Hindlimb muscle (tissue), 1 donor: ENCODE measurements at places on chromosomes 7 and 10.

DNA sequence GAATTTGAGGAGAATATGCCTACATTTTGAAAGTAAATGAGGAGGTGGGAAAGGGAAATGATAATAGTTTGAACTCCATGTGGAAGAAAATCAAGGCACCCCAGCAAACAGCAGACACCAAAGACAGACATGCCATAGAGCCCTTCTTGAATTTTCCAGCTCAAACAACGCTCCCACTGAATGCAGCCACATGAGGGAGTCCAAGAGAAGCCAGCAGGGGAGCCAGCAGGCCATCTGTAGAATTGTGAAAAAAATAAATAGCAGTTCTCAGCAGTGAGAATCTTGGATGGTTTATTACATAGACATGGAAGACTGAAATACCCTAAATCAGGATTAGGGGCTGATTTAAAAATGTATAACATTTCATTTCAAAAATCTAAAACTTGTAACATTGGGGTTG, 1567.3 kb upstream of the LRRTM3 start:
- no peak for DNase-seq

DNA sequence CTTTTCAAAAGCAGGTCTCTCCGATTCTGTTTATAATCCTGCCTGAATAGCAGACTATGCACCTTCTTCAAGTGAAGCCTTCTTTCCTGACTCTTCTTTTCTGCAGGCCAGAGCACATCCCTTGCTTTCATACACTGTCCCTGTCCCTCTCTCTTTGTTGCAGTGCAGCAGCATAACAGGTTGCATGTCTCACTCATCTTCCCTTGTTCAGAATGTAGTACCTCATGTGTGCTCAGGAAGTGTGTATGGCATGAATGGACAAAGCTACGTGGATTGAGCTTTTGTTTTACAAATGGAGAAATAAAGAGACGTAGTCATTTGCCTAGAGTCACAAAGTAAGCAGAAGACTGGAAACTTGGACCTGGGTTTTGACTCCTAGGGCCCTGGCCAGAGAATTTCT, 68.0 kb downstream of the PTPRZ1 start:
- DNase-seq = no peak

- DNase-seq = no peak
These were observed 23.3 kb downstream of the CLIP2 start for GRCh38 chr7:74312418-74313028.

GRCh38 chr7:113831556-113831955, 87.3 kb downstream of the PPP1R3A start:
- DNase-seq = no peak

DNA sequence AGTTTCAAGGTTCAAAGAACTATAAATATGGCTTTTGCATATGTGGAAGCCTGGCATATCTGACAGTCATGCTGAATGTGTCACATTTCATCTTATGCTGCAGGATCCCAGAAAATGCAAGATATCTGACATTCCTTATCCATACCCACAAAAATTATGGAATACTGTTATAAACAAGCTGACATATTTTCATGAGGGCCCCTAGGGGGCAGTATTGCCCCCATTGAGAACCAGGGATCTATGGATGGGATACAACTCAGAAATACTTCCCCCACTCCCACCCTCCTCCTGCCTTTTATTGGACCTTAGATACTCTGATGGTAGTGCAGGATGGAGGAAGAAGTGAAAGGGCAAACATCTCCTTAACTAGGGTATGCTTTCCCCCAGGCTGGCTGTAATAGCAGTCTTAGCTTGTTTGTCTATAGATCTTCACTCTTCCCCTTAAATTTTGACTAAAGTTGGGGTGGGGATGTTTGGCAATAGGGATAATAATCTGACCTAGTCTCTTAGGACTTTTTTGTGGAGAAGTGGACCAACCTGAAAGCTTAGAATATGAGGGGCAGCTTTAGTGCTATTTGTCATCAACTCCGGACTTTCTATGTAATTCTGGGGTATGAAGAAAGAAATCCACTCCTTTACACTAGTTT, 3.5 kb upstream of the GNGT1 start:
- DNase-seq = peak; percentile 62

DNA sequence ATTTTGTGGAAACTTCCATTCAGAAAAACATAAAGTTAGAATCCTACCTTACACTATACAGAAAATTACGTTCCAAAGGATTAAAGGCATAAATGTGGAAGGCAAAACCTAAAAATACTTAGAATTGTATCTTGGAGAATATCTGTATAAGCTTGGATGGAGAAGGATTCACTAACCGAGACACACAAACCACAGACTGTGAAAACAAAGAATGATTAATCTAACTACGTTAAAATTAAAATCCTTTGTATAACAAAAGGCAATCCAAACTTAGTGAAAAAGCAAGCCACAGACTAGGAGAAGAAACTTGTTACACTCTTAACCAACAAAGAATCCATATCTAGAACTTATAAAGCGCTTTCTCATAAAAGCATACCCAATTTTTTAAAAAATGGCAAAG, 678.8 kb downstream of the INHBA start:
- no peak for DNase-seq

DNA sequence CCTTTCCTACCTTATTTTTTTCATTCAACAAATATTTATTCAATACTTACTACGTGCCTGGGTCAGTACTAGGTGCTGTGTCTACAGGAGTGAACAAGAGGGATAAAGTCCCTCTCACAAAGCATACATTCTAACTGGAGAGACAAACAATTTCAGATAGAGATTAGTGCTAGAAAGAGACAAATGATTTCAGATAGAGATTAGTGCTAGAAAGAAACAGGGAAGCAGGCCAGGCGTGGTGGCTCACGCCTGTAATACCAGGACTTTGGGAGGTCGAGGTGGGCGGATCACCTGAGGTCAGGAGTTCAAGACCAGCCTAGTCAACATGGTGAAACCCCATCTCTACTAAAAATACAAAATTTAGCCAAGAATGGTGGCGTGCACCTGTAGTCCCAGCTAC, 34.6 kb downstream of the RBM28 start:
- DNase-seq = no peak

DNA sequence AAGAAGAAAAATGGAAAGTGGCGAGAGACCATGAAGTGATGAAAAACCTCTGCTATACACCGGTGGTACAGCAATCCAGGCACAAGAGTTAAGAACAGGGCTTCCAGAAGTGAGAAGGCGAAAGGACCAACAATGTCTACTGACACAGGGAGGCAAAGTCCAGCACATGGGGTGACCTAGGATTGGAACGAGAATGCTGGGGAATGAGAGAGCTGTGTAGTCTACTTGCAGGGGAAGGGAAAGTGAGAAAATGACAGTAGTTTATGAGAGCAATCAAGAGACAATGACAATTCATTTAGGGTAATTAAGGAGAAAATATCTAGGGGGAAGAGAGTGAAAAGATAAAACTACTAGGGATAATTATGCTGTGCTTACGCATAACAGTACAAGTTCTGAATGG, 169.2 kb downstream of the SLC25A13 start:
- no peak for DNase-seq

DNA sequence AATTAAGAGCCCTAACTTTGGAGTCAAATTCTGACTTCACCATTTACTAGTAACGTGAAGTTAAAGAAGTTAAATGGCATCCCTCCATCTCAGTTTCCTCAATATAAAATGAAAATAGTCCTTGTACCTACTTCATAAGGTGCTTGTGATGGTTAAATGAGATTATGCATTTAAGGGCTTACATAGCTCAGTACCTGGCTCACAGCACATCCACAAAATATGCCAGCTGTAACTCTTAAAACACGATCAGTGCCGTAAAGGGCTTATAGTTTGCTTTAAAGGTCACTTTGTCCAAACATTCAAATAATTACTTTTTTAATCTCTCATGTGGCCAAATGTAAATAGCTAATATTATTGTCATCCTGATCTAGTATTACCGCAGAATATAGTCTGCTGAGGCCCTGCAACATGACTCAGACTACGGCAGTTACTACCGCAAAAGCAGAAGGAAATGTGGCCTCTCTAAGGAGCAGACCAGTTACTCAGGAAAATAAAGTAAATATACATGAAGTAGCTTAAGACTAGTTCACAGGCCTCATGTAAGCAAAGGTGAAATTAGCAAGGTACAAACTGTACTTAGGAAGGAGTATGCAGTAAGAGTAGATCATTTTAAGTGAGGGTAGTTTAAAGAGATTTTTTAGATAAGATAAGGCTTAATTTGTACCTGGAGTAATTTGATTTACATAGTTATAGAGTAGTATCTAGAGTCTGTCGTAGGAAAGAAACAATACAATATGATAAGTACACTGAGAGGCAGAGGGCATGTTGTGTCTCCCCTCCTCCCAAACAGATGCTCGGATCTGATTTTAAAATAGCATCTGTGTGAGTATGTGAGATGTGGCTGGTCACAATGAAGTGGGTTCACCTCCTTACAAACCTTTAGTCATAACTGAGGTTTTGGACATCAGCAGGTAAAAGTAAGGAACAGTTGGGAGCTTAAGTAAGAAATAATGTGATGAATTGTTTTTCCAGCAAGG, 13.1 kb downstream of the CASP2 start:
- no peak for DNase-seq

DNA sequence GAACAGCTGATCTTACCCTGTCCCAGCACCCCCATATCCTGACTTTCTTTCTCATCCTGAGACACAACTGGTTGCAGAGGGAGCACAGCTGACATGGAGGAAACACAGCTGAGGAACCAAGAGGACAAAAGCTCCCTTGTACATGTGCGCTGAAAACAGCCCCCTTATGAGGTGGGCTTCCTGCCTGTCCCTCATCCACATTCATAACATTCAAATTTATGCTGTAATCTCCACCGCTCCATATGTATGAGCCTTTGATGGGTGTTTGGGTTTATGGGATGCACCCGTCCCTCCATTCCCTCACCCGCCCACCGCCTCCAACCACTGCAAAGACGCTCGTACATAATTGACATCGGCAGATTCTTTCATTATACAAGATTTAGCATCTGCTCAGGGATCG, 49.6 kb upstream of the BTRC start:
- no peak for DNase-seq

DNA sequence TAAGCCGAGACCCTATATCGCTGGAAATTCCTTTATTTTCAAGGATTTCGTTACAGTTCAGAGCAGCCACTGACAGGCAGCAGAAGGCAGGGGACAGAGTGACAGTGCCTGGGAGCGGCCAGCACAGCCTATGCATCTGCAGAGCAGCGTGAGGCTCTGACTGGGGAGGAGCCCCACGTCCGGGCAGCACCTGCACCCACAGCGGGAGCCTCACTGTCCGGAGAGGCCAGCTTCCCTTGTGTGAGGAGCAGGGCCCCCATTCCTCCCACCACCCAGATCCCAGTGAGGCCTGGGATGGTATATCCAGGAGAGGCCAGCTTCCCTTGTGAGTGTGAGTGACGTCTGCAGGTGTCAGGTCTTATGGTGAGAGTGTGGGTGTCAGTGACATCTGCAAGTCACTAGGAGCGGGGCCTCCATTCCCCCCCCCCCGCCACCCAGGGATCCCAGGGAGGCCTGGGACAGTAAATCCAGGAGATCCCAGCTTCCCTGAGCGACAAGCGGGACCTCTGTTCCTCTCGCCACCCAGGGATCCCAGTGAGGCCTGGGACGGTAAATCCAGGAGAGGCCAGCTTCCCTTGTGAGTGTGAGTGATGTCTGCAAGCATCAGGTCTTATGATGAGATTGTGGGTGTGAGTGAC, 259.1 kb downstream of the PTPRN2 start:
- DNase-seq = no peak

- no peak for DNase-seq
These were observed 24.0 kb upstream of the AGBL3 start for GRCh38 chr7:134962270-134962780.

DNA sequence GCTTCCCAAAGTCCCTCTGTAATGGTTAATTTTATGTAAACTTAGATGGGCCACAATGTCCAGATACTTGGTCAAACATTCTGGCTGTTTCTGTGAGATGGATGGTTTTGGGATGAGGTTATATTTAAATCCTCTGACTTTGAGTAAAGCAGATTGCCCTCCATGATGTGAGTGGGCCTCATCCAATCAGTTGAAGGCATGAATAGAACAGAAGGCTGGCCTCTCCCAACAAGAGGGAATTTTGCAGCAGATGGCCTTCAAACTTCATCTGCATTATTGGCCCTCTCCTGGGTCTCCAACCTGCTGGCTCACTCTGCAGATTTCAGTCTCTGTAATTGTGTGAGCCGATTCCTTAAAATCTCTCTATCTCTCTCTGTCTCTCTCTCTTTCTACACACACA, 362.3 kb downstream of the GRID1 start:
- DNase-seq = no peak

- DNase-seq = no peak
These were observed 27.6 kb upstream of the MKRN1 start for GRCh38 chr7:140506788-140507464.

GRCh38 chr7:101113836-101114235, 13.1 kb upstream of the SERPINE1 start:
- DNase-seq = no peak

GRCh38 chr7:96388620-96389383, 66.9 kb upstream of the SLC25A13 start:
- peak; percentile 36 for DNase-seq

- DNase-seq = no peak
These were observed 103.0 kb downstream of the RNF216 start for GRCh38 chr7:5678295-5679047.

- no peak for DNase-seq
These were observed 59.2 kb downstream of the CDHR3 start for GRCh38 chr7:106022193-106022821.

DNA sequence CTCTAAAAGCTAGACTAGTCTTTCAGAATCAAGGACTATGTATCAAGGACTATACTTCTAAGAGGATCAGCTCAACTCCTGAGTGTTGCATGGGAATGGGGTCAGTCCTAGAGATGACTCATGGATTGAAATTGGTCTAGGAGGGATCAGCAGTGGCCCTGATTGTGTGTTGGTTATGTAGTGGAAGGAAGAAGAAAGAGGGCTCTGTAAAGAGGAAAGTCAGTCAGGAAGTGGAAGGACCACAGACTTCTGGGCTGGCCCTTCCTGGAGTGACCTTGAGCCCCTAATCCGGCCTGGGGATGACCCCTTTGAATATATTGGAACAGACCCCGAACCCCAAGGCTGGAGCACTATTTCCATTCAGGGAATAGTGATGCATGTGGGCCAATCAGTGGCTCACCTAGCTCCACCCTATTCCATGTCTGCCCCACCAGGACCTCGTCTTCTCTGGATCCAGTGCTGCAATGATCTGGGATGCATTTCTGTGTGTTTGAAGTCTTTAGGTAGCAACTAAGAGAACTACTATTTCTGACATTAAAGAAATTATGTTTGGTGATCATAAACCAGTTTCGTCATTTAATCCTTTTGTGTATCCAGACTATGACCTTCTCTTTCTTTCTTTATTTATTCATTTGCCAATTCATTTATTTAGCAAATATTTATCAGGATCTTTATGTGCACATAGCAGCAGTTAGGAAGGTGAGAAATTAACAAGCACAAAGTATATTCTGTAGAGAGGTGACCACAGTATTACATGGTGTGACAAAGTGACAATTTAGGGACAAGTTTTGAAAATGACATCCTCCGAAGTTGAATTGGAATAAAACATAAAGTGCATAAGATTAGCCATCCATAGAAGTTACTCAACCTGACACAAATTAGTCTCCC, 48.6 kb upstream of the KIF5B start:
- no peak for DNase-seq
